ENCODE measurements at places on chromosomes 1 and 21. TPM values are rescaled to one million over a fixed set of nuclear protein-coding genes. Genes with fewer than 3 reads are reported as not detected.

Gene KCNC4
- total RNA-seq, result 5.1 TPM

Gene AGO1
- total RNA-seq, result 9.7 TPM

Gene DIPK1A
- total RNA-seq, result 0.68 TPM

Gene PRAMEF6
- total RNA-seq, result not detected

Gene EPHA10
- total RNA-seq, result 0.05 TPM

Gene ANXA9
- total RNA-seq, result not detected

Gene REN
- total RNA-seq, result not detected
